ENCODE measurements at places on chromosomes 16 and 17.

DNA sequence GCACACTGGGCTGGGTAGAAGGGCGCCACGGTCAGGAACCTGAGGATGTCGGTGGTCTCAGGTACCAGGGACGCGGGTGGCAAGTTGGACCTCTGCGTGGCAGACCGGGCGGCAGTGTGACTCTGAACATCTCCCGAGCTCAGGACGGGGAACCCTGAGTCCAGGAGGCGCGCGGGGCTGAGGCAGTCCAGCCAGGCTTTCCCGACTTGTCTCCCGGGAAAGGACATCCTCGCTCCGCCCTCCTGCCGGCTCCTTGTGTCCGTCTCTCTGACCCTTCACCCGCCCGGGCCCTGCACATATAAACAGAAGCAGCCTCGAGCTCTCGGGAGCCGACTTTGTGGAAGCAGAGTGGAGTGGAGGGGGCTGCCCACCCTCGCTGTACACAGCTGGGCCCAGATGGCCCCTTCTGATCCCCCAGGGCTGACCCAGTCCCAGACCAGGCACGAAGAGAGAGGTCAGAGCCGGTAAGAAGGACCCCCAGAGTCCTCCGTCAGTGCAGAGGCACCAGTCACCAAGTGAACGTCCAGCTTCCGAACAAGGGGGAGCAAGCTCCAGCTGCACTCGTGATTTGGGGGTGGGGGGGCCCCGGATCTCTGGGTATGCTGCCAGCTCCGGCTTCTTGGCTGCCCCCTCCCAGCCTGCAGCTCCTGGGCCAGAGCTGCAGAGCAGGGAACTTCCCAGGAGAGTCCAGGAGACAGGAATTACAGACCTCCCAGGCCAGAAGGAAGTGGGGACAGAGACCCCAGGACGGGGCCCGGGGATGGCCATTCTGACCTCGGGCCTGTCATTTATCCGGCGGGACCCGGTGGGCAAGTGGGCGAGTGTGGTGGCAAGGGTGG, 8.5 kb upstream of the P2RX1 start:
- DNase-seq = no peak

- DNase-seq = no peak
Measured at GRCh38 chr16:81485824-81486539, 41.4 kb downstream of the CMIP start.

GRCh38 chr16:26606381-26607150, 460.2 kb upstream of the C16orf82 start:
- no peak for DNase-seq

- DNase-seq = no peak
Measured at GRCh38 chr17:28482551-28483199, 9.2 kb downstream of the SLC13A2 start.

GRCh38 chr17:63443053-63443452, 3.1 kb downstream of the CYB561 start:
- no peak for DNase-seq

- DNase-seq = no peak
Measured at GRCh38 chr17:64066716-64067115, 46.3 kb upstream of the ICAM2 start.

- no peak for DNase-seq
Measured at GRCh38 chr17:1639549-1640180, 5.9 kb downstream of the SCARF1 start.

GRCh38 chr16:65525707-65526106, 403.8 kb upstream of the CDH11 start:
- no peak for DNase-seq

DNA sequence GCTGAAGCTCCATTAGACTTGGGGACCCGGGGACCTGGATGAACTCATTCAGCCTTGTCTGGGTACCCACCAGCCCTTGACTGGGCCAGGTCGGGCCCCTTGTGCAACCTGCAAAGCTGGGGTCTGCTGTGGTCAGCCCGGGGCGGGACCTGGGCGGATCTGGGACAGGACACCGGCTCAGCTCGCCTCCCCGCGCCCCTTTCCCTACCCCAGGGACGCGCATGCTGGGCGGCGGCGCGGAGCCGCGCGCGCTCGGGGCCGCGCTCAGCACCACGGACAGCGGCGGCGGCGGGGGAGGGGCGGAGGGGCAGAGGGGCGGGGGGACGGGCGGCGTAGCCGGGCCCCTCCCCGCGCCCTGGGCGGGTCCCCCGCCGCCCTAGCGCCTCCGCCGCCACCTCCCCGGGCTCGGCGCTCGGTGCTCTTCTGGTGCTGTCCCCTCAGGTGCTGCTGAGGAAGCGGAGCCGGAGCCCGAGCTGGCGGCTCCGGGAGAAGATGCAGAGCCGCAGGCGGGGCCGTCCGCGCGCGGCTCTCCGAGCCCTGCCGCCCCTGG, 7.4 kb downstream of the ACD start:
- DNase-seq = no peak

DNA sequence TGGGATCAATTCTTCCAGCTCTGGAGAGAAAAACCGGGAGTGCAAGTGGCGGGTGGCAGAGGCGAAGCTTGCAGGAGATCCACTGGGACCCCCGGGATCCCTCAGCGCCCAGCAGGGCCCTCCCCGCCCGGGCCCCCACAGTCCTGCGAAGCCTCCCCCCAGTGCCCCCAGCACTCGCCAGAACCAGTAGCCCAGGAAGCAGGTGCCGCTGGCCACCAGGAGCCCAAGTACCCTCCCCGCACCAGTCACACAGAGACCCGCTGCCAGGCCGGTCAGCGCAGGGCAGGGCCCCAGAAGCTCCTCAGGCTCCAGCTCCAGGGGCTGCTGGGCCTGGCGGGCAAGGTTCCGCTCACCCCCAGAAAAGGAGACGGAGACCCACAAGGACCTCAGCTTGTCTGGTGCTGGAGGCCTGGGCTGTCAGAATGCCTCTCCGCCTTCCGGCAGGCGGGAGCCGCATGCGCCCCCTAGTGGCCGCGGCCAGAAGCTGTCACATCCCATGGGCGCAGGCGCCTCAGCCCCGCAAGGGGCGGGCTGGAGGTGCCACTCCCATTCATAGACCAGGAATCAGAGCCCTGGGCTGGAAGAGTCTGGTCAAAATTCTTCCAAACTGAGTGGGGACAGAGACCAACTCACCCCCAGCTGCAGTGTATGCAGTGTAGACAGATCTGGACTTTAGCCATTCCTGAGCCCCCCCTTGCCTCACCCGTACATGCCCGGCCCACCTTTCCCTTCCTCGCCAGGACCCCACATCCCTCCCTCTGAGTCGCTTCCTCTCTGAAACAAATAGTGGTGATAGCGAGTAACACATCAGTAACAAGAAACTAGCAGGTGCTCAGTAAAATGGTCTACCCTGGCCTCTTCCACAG, 1002.3 kb downstream of the KCNJ18 start:
- no peak for DNase-seq

- peak; percentile 12 for DNase-seq
Measured at GRCh38 chr17:32772453-32773025, 104.4 kb downstream of the MYO1D start.

GRCh38 chr17:66676421-66676820, 158.5 kb upstream of the CACNG5 start:
- DNase-seq = no peak

GRCh38 chr17:48770954-48771353, 42.4 kb upstream of the HOXB13 start:
- DNase-seq = no peak

GRCh38 chr16:26981266-26981938, 85.3 kb upstream of the C16orf82 start:
- DNase-seq = no peak

DNA sequence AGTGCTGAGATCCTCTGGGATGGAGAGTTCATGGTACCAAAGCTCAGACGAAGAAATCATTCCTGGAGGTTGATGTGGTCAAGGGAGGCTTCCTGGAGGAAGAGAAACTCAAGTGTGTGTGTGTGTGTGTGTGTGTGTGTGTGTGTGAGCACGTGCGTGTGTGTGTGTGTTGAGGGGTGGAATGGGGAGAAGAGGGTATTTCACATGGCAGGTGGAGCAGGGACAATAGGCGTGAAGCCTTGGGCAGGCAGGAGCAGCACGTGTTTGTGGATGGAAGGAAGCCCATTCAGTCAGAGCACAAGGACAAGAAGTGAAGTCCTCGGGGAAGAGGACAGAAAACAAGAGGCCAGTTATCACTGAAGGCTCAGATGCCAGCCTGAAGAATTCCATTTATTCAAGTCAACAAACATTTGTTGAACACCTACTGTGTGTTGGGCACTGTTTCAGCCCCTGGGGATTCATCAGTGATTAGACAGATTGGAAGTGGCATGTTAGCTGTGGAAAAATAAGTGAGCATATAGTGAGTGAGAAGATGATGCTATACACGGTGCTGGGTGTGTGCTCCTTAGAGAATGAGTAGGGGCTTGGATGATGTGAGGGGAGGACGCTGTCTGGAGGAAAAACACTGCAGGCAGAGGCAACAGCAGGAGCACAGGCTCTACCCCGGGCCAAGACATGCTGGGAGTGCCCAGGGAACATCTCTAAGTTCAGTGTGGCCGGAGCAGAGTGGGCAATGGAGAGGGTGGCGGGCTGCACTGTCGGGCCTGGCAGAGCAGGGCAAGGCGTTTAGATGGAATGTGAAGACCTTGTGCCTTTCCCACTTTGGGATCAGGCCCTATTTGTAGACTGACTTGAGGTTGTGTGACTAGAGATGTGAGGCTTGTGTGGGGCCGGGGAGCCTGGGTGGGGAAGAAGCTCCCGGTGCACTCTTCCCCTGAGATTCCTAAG, 267.1 kb downstream of the CBLN1 start:
- DNase-seq = no peak

DNA sequence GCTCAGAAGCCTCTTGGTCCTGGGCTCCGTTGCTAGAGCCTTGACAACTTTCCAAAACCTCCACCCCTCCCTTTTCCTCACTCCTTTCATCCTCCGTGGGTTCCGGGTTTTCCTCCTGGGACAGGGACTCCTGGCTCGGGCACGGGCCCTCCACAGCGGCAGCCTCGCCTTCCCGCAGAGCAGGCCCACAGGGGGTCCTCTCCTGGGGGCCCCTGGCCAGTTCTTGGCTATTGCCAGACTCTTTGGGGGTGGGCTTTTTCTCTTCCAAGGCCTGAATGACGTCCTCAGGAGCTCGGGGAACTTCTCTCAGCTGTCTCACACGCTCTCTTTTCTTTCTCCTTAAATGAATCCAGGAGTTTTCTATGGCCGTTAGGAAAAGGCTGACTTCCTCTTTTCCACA, 19.3 kb upstream of the MNT start:
- DNase-seq = no peak

DNA sequence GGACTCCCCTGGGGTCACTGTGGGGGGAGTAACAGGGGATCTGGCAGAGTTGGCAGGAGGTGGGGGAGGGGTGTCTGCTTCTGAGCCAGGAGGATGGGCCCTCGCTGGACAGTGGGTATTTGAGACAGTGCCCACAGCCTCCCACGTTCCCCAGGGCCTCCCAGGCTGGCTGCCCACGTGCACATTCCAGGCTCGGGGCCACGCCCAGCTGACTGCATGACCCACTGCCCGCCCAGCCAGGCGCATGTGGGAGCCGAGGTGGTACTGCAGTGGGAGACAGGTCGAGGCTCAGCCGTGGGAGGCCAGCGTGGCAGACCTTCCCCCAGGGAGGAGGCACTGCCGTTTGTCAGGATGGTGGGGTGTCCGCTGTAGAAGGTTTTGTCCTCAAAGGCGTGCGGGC, 38.8 kb downstream of the BAHCC1 start:
- no peak for DNase-seq

DNA sequence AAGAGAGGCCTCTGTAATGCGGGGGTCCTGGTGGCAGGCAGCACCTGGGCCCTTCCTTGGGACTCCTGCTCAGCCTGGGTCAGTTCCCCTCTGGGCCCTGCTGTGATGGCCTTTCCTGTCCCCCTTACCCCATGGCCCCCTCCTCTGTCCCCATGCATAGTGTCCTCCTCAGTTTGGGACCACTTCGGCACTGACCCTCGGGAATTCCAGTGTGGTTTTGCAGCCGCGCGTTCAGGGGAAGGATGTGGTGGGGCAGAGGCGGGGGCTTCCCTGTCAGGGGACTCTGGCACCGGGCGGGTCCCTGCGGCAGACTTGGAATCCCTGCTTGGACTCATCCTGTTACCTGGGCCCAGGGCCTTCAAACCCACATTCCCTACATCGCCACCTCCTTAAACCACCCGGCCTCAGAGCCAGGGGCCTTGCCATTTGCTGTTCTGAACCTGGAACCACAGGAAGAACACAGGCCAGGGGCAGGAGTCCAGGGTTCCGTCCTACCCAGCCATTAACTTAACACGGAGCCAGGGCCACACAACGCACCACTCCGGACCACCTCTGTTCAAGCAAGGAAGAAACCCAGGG, 31.4 kb upstream of the EIF1 start:
- no peak for DNase-seq

DNA sequence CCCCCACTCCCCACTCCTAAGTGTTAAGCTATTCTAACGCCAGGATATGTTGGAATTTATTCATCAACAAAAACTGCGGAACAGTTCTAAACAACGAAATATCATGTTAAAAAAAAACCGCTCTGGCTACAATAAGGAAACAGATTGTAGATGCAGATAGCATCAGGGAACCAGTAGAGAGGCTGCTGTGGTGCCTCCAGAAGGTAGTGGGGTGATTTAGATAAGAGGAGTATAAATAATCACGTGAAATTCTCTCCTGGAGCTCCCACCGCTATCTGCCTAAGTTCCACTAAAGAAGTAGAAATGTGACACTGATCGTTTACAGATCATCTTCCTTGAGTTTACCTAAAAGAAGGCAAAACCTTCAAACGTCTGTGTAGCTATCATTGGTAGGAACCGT, 8.0 kb downstream of the AHSP start:
- DNase-seq = no peak

- DNase-seq = no peak
Measured at GRCh38 chr17:81843713-81844326, 9.0 kb upstream of the PPP1R27 start.

GRCh38 chr17:78946631-78947030, 21.4 kb upstream of the TIMP2 start:
- DNase-seq = no peak

DNA sequence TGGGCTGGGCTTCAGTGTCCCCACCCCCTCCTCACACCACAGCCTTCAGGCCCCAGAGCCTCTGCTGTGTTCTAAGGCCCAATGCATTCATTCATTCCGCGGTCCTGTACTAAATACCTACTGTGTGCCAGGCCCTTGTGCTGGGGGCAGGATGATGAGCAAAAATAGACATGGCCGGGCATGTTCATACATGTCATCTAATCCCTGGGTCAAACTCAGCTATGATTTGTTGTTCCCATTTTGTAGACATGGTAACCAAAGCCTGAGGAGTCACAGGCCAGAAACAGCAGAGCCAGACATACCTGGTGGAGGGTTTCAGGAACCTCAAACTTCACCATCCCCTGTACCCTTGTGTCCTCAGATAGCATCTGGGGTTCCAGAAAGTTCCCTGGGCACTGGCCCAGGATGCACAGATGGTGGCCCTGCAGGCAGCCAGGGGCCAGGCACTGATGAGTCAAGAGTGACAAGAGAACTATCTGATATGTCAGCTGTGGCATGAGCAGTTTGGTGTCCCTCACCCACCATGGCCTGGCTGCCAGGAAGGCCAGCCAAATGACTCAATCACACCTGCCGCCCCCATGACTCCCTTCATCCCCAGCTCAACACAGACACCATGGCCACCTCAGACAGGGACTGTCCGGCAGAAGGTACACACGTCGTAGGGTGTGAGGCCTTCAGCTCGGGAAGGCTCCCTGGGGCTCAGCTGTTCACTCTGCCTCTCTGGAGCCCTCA, 2.7 kb upstream of the RRAD start:
- no peak for DNase-seq
